ENCODE measurements at places on chromosomes 16 and 17.

DNA sequence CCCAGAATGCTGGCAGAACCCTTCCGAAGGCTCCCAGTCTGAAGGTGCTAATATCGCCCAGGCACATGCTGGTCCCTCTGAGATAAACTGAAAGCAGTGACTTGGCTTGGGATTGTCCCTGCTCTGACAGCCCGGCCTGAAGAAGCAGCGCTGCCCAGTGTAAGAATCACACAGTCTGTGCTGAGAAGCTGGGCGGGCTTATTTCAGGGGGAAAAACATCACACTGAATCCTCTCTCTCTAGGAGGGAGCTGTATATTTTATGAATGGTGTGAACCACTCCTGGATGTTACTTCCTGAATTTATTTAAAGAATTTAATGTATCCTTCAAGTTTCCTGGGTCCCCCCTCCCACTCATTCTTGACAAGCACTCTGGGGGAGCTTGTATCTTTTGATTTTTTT, 36.3 kb downstream of the GAS7 start:
- no peak for DNase-seq

DNA sequence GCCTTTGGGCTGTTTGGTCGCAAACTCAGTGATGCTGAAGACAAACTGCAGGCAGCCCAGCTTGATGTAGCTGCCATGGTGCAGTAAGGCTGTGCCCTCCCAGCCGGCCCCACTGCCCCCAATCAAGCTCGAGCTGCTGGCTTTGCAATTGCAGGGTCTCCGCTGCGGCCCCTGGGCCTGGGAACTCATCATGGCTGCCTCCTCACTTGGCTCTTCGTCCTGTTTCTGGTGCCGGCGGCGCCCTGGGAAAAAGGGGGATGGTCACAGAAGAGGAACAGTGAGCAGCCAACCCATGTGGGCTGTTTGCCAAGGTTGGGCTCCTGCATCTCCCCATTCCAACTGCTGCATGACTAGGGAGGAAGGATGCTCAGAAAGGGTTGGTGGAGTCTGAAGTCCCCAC, 3.4 kb upstream of the DHRS13 start:
- no peak for DNase-seq

DNA sequence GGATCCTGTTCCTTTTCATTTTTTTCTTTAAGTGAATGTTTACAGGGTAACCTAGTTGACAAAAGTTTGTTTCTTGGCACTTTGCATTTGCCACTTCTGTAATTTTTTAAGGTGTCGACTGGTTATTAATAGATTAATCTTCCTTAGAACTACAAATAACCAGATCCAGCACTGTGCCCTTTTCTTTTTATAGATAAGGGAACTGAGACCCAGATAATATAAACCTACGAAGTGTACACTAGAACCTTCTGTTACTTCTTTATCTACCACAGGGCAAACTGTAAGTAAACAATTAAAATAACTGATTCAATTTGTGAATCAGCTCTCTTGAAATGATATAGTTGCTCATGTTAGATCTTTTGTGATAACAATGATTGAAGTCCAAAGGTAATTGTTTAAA, 55.4 kb downstream of the NLK start:
- DNase-seq = no peak

DNA sequence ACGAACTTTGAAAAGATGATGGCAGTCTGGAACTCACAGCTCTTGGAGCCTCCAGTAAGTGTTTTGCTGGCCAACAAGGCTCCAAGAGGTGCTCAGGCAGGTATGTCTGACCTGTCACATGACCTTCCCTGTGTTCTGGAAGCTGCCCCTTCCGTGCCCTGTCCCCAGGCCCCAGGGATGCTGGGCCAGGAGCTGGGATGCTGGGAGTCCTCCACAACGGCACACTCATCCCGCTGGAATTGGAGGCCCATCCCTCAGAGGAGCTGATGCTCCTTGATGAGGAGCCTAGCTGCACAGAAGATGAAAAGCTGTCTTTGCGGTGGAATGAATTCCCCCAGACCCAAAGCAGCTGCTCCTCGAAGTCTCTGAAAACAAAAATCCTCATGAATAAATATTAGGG, 47.8 kb downstream of the HOXB1 start:
- DNase-seq = no peak

- no peak for DNase-seq
Measured at GRCh38 chr17:13420418-13420826, 181.3 kb downstream of the HS3ST3A1 start.

- DNase-seq = no peak
Measured at GRCh38 chr17:82632451-82632850, 15.8 kb downstream of the WDR45B start.

Measured in non-pigmented ciliary epithelial cell (primary cell).